ENCODE measurements at places on chromosomes 2 and 18. TPM values are rescaled to one million over a fixed set of nuclear protein-coding genes. Genes with fewer than 3 reads are reported as not detected.

The CNDP1 gene
- total RNA-seq = 0.75 TPM

The ZNF385B gene
- total RNA-seq = 0.11 TPM

The PARD3B gene
- total RNA-seq = 20.4 TPM

The GULP1 gene
- total RNA-seq = 58.5 TPM

The DUSP19 gene
- total RNA-seq = 3.5 TPM

The ANKRD62 gene
- not detected for total RNA-seq

The CYP27C1 gene
- total RNA-seq = 4.1 TPM

The UCN gene
- total RNA-seq = 3.1 TPM

The COL4A3 gene
- total RNA-seq = not detected

The LCT gene
- total RNA-seq = not detected

The PREB gene
- 41.6 TPM for total RNA-seq

The CNTNAP5 gene
- total RNA-seq = 0.29 TPM

The CIDEA gene
- total RNA-seq = not detected

The RAB3GAP1 gene
- 35.2 TPM for total RNA-seq

The ECEL1 gene
- 9.5 TPM for total RNA-seq

The KLHL29 gene
- 28.3 TPM for total RNA-seq

The CFAP65 gene
- total RNA-seq = not detected

The SERPINB3 gene
- total RNA-seq = not detected

The EFR3B gene
- 15.4 TPM for total RNA-seq

The CWC22 gene
- total RNA-seq = 22.8 TPM

The SNED1 gene
- 7.1 TPM for total RNA-seq

The GALNT13 gene
- 18.4 TPM for total RNA-seq

The RAX gene
- not detected for total RNA-seq

The HTR2B gene
- 3.4 TPM for total RNA-seq

The STAM2 gene
- 30.3 TPM for total RNA-seq

The IL1B gene
- 1.7 TPM for total RNA-seq

The GTF3C2 gene
- total RNA-seq = 89.3 TPM

The ABHD1 gene
- total RNA-seq = 0.95 TPM

The OXER1 gene
- total RNA-seq = 7.5 TPM

The DYNAP gene
- not detected for total RNA-seq

The IL1RN gene
- not detected for total RNA-seq

The SOWAHC gene
- total RNA-seq = 16.8 TPM
